WTC11 (cell line): ENCODE measurements at places on chromosomes 3 and 15. TPM values are rescaled to one million over a fixed set of nuclear protein-coding genes. Genes with fewer than 3 reads are reported as not detected.
A peak's percentile ranks its signal among the peaks of the same experiment; 100 is the strongest.

DNA sequence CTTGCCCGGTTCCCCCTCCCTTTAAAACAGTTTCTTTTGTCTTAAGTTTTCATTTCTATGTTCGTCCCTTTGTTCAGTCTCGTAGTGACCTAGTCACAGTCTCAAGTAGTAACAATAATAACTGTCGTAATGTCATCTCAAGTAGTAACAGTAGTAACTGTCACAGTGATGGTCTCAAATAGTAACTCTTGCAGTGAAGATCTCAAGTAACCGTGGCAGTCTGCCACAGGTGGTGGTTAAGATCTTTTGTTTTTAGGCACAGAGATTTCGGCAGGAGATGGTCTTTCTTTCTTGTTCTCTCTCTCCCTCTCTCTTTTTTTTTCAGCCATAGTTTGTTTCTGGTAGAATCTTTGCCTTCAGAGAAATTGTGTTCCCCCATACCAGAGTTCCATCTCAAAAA is 656.0 kb upstream of the SGO1 start:
- no peaks in the 10 kb centered on the region for H3K27me3 ChIP-seq
- no peak overlapping the region for H3K27ac ChIP-seq
- H3K4me1 ChIP-seq, result peaks cover 29% of the 10 kb centered on the region
- no peaks in the 10 kb centered on the region for H3K36me3 ChIP-seq
- no peak overlapping the region for H3K4me3 ChIP-seq
- DNase-seq, result no peak

GRCh38 chr3:41716471-41716870 is 245.4 kb downstream of the ULK4 start:
- H3K27ac ChIP-seq, result no peak overlapping the region
- H3K27me3 ChIP-seq, result no peaks in the 10 kb centered on the region
- no peak for DNase-seq
- H3K4me3 ChIP-seq, result no peak overlapping the region
- H3K36me3 ChIP-seq, result no peaks in the 10 kb centered on the region

DNA sequence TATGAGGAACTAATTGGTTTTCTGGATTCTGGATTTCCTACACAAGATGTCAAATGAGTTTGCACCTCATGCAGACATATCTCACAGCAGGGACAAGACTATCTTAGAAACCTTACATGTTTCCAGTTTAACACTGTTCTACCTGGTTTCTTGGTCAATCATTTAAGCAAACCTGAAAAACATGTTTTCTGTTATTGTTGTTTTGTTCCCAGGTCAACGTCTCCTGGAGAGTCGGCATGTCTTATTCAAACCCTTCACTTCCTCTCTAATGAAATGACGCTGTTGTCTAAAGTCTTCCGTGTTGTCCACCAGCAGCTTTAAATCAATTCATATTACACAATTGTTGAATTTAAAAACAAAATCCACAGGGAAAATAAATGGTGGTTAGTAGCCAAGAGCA is 150.9 kb downstream of the CNTN3 start:
- DNase-seq, result no peak
- no peak overlapping the region for H3K4me3 ChIP-seq
- H3K27ac ChIP-seq, result no peak overlapping the region

- no peaks in the 10 kb centered on the region; the same call in 1 of the 2 replicates for H3K27me3 ChIP-seq
Measured at GRCh38 chr3:172931746-172932285, 181.3 kb downstream of the ECT2 start.

- H3K4me3 ChIP-seq, result peak within 1 kb of the TSS; percentile 76
- peaks cover 59% of the 10 kb centered on the region for H3K27me3 ChIP-seq
- DNase-seq, result peak; percentile 61
- peaks cover 12% of the 10 kb centered on the region for H3K4me1 ChIP-seq
Measured at GRCh38 chr15:80404057-80404760, at the start of gene ARNT2. ARNT2 (plus strand) TSS chr15:80404382; CDS start chr15:80404516, 134 bp downstream.

- H3K4me3 ChIP-seq, result no peak overlapping the region
- H3K27ac ChIP-seq, result no peak overlapping the region
- no peaks in the 10 kb centered on the region for H3K27me3 ChIP-seq
- peaks cover 13% of the 10 kb centered on the region for H3K4me1 ChIP-seq
- no peak for DNase-seq
Measured at GRCh38 chr3:138220788-138221187, 33.7 kb downstream of the ARMC8 start.

GRCh38 chr3:13219902-13220296 is 146.7 kb upstream of the IQSEC1 start:
- no peak overlapping the region for H3K4me3 ChIP-seq
- H3K27ac ChIP-seq, result no peak overlapping the region
- H3K4me1 ChIP-seq, result peaks cover 13% of the 10 kb centered on the region; the same call in 1 of the 2 replicates
- H3K27me3 ChIP-seq, result no peaks in the 10 kb centered on the region

DNA sequence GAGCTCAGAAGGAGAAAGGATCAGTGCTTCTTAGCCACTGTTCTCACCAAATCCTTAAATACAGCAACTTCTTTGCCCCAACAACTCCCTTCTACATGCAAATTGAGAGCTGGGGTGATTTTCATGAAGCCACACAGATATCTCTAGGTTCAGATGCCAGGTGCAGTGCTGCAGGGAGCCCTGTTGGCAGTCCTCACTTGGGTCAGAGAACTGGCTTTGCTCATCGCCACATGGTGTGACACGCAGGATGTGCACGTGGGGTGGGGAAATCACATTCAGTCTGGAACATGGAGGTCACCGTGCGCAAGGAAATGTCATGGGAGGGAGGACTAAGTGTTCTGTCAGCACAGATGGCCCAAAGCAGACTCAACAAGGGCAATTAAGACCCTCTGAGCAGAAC is 103.8 kb downstream of the WDR76 start:
- H3K4me1 ChIP-seq, result peaks cover 81% of the 10 kb centered on the region
- H3K27ac ChIP-seq, result peak overlapping the region; percentile 54
- H3K36me3 ChIP-seq, result no peaks in the 10 kb centered on the region
- DNase-seq, result no peak
- H3K4me3 ChIP-seq, result no peak overlapping the region

- H3K4me1 ChIP-seq, result peaks cover 9% of the 10 kb centered on the region
- H3K27me3 ChIP-seq, result no peaks in the 10 kb centered on the region
- H3K4me3 ChIP-seq, result no peak overlapping the region
- H3K36me3 ChIP-seq, result no peaks in the 10 kb centered on the region
Measured at GRCh38 chr15:63938486-63939061, 104.8 kb upstream of the HERC1 start.

GRCh38 chr3:71350998-71351397 is 232.5 kb downstream of the FOXP1 start:
- H3K27ac ChIP-seq, result no peak overlapping the region
- no peak overlapping the region for H3K4me3 ChIP-seq
- H3K36me3 ChIP-seq, result no peaks in the 10 kb centered on the region
- DNase-seq, result no peak

DNA sequence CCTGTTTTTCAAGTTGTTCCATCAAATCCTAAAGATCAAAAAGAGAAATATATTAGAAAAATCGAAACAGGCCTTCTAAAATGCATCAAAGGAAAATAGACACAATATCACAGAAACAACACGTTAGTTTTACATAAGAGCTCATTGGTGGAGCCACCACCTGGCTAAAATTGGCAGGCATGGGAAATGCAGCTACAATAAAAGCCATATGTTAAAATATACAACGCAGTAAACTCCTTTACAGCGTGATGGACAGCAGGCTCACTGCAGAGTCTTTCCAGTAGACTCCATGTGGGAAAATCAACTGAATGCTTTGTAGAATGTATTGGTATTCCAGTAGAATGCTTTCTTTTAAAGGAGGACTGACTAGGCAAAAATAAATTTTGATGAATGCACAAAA is 40.9 kb upstream of the MYO5C start:
- no peak overlapping the region for H3K4me3 ChIP-seq
- H3K27me3 ChIP-seq, result no peaks in the 10 kb centered on the region
- peaks cover 53% of the 10 kb centered on the region for H3K4me1 ChIP-seq

- H3K27me3 ChIP-seq, result no peaks in the 10 kb centered on the region
- peaks cover 16% of the 10 kb centered on the region for H3K4me1 ChIP-seq
- no peak overlapping the region for H3K27ac ChIP-seq
- no peak overlapping the region for H3K4me3 ChIP-seq
- DNase-seq, result no peak
Measured at GRCh38 chr3:99939876-99940275, 122.2 kb downstream of the CMSS1 start.

GRCh38 chr3:52120556-52121463 is 33.4 kb downstream of the POC1A start:
- H3K27ac ChIP-seq, result no peak overlapping the region
- H3K27me3 ChIP-seq, result no peaks in the 10 kb centered on the region
- peaks cover 33% of the 10 kb centered on the region for H3K36me3 ChIP-seq
- no peaks in the 10 kb centered on the region for H3K4me1 ChIP-seq
- DNase-seq, result no peak

GRCh38 chr3:142210608-142211007 is 14.8 kb downstream of the GK5 start:
- H3K27ac ChIP-seq, result 0 out of 2 replicates have a peak overlapping the region, but pooled peaks have one; percentile 26
- DNase-seq, result no peak
- peaks cover 13% of the 10 kb centered on the region for H3K4me1 ChIP-seq
- peaks cover 39% of the 10 kb centered on the region for H3K36me3 ChIP-seq
- H3K27me3 ChIP-seq, result no peaks in the 10 kb centered on the region

GRCh38 chr3:180633722-180634121 is 31.8 kb downstream of the TTC14 start:
- no peak overlapping the region for H3K4me3 ChIP-seq
- DNase-seq, result peak; percentile 32
- H3K36me3 ChIP-seq, result no peaks in the 10 kb centered on the region
- H3K4me1 ChIP-seq, result no peaks in the 10 kb centered on the region

GRCh38 chr3:50161320-50161719 is 6.2 kb downstream of the SEMA3F start:
- H3K36me3 ChIP-seq, result peaks cover 17% of the 10 kb centered on the region
- no peak overlapping the region for H3K27ac ChIP-seq
- no peak for DNase-seq

DNA sequence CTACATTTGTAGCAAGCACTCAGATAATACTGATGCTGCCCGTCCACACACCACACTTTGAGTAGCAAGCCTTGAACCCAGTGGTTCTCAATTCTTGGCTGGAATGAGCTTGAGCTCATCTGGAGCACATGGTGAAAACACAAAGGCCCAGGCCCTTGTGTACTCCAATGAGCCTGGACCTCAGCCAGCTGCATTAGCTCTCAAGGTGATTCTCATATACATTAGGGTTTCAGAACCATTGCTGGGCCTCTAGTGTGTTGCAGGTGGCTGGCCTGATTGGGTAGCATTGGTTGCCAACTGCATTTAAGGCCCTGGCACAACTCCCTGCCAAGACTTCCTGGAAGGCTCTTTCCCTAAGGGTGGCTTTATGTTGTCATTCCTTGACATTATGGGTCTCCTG is 23.4 kb upstream of the ZFAND6 start:
- no peak overlapping the region for H3K27ac ChIP-seq
- no peak overlapping the region for H3K4me3 ChIP-seq
- H3K27me3 ChIP-seq, result no peaks in the 10 kb centered on the region
- peaks cover 38% of the 10 kb centered on the region for H3K4me1 ChIP-seq

- H3K4me1 ChIP-seq, result peaks cover 48% of the 10 kb centered on the region
- H3K36me3 ChIP-seq, result no peaks in the 10 kb centered on the region; the same call in 1 of the 2 replicates
- H3K27me3 ChIP-seq, result peaks cover 8% of the 10 kb centered on the region
- H3K4me3 ChIP-seq, result no peak overlapping the region
- no peak for DNase-seq
Measured at GRCh38 chr3:72489901-72490300, 358.3 kb downstream of the SHQ1 start.

Gene RETNLB
- total RNA-seq, result not detected in 3 replicates

Gene KNL1
- total RNA-seq, result 18.4 to 24.0 TPM (median 21.1 TPM) in 3 replicates

Gene LXN
- 3.8 to 4.6 TPM (median 4.4 TPM) in 3 replicates for total RNA-seq

Gene CDHR4
- 0.17 to 0.69 TPM (median 0.39 TPM) in 3 replicates for total RNA-seq

Gene OR5K2
- total RNA-seq, result not detected in 3 replicates

Gene DPPA4
- 774 to 901 TPM (median 898 TPM) in 3 replicates for total RNA-seq

Gene LOXL1
- total RNA-seq, result 10.6 to 14.4 TPM (median 12.3 TPM) in 3 replicates

Gene EPHA3
- 0.32 to 0.74 TPM (median 0.41 TPM) in 3 replicates for total RNA-seq

Gene CEP152
- 12.8 to 16.7 TPM (median 13.0 TPM) in 3 replicates for total RNA-seq

Gene SELENOS
- total RNA-seq, result 38.2 to 43.8 TPM (median 39.3 TPM) in 3 replicates

Gene IMPG2
- 0.02 to 0.09 TPM (median 0.04 TPM) in 3 replicates for total RNA-seq
